Stomach (tissue), 19 donors: ENCODE measurements at places on chromosomes 4 and X. TPM values are rescaled to one million over a fixed set of nuclear protein-coding genes. Genes with fewer than 3 reads are reported as not detected.

The PNMA6F gene
- not detected for polyA plus RNA-seq

The SPON2 gene
- polyA plus RNA-seq, result 40.6 TPM

The ANOS1 gene
- not detected for polyA plus RNA-seq

The CTAG2 gene
- not detected for polyA plus RNA-seq
